Natural killer cell (primary cell): ENCODE measurements at places on chromosomes 11 and 22. TPM values are rescaled to one million over a fixed set of nuclear protein-coding genes. Genes with fewer than 3 reads are reported as not detected.

Gene CSNK2A3
- not detected for total RNA-seq

Gene FXYD6
- total RNA-seq: 0.90 TPM

Gene MACROD1
- total RNA-seq: 0.73 TPM

Gene SCGB1A1
- total RNA-seq: not detected

Gene ARRB1
- total RNA-seq: 174 TPM

Gene TUBA8
- total RNA-seq: 2.3 TPM

Gene CYB5R2
- 0.31 TPM for total RNA-seq

Gene TUBGCP6
- total RNA-seq: 118 TPM

GRCh38 chr11:72497731-72498130, 63.4 kb upstream of the CLPB start:
- DNase-seq: no peak

GRCh38 chr11:81245791-81246190, 1487.9 kb downstream of the FAM181B start:
- no peak for DNase-seq

- DNase-seq: no peak
Measured at GRCh38 chr11:75714211-75714610, 3.4 kb upstream of the MOGAT2 start.

GRCh38 chr11:64322925-64323260, 5.0 kb downstream of the PRDX5 start:
- DNase-seq: no peak

DNA sequence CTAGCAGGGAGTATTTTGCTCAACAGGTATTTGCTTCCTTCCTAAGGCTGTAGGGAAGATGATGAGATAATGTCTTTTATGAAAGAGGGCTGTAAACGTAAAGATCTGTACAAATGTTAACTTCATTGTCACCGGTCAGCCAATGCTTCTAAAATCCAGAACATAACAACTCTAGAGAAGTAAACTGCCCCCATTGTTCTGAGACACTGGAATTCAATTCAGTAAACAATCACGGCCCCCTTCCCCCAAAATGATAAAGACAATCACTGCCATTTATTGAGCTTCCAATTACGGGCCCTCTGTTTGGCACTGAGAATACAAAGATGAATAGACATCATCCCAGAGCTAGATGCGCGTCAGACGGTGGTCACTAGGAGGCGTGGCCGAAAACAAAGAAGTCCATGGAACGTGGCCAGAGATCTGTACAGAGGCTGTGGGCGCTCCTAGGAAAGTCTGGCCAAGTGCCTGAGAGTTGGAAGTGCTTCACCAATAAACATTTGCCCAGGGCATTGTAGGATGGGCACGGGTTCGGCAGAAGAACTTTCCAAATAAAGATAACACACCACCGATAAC, 576 bp downstream of the TMEM258 start:
- DNase-seq: peak; percentile 58

DNA sequence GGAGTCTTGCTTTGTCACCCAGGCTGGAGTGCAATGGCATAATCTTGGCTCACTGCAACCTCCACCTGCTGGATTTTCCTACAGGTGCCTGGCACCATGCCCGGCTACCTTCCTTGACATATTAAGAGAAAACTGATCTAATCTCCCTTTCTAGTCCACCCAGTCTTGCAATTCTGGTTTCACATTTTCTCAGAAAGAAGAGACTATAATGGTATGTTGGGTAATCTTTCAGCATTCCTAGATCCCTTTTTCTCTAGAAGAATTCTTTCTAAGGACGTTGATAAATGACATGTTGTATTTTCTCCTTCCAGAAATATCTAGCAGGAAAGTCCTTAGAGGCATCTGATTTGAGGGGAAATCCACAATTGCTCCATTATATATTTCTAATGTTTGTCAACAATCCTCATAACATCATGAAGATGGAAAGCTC, 10.4 kb upstream of the HSPA8 start:
- no peak for DNase-seq

- DNase-seq: no peak
Measured at GRCh38 chr11:34252651-34253050, 105.2 kb downstream of the ABTB2 start.

DNA sequence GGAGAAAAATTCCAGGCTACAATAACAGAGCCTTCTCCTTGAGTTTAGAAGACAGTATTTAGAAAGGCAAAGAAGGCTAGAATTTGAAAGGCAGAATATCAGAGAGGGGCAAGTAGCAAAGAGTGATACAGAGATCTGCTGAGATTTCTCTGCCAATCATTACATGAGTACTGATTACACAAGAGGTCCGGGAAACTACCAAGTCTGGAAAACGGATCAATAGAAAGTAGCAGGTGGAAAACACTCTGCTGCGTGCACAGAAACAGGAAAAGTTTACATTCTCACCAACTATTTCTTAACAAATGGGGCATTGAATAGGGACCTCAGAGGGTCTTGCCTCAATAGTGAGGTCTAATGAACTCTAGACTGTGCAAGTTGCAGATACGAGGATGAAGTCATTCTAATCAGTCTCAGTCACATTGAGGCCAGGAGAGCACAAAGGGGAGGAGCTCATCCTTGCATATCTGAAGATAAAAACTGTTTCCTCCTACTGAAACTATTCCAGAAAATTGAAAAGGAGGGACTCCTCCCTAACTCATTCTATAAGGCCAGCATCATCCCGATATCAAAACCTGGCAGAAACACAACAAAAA, 1099.2 kb downstream of the LRRC4C start:
- no peak for DNase-seq

DNA sequence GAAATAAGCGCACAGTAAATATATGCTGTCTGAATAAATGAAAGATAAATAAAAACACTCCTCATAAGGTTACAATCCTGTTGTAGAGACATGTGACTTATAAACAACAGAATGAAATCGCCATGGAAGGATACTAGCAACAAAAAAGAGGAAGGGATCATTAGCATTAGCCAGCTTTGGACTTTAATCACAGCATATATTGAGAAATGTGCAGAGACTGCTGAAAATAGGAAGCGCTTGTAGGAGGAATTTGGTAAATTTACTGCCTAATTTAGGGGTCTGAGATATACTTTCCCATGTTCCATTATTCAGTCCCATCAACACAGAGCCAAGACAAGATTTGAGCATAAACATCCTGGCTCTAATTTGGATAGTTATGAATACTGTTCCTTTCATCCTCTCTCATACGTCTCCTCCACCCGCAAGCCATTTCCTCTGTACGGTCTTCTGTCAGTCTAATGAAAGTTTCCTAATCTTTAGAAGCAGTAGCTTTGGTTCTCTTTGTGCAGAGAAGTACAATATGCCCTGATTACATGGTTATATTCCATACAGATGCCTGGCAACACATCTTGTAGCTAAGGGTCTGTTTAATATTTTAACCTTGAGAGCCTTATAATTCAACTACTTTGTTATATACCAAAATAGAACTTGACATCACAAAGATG, 37.1 kb upstream of the AKIP1 start:
- no peak for DNase-seq

DNA sequence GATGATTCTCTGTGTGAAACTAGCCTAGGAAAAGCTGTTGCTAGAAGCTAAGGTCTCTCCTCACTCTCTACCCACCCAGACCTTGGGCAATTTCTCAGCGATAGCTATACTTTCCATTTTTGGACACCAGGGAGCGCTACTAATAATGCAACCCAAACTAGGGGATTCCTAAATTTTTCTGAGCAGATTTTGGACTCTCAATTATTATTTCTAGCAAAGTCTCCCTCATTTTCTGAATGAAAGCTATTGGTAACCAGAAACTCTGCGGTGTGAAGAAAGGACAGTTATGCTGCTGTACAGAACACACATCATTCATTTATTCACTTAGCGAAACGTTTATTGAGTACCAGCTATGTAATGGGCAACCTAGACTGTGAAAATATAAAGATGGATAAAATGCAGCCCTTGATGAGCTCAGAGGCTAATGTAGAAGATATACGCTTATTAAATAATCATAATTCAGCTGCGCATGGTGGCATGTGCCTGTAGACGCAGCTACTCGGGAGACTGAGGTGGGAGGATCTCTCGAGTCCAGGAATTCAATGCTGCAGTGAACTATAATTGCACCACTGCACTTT, 6.1 kb upstream of the STIM1 start:
- no peak for DNase-seq

- no peak for DNase-seq
Measured at GRCh38 chr11:122634501-122634900, 21.0 kb upstream of the UBASH3B start.

DNA sequence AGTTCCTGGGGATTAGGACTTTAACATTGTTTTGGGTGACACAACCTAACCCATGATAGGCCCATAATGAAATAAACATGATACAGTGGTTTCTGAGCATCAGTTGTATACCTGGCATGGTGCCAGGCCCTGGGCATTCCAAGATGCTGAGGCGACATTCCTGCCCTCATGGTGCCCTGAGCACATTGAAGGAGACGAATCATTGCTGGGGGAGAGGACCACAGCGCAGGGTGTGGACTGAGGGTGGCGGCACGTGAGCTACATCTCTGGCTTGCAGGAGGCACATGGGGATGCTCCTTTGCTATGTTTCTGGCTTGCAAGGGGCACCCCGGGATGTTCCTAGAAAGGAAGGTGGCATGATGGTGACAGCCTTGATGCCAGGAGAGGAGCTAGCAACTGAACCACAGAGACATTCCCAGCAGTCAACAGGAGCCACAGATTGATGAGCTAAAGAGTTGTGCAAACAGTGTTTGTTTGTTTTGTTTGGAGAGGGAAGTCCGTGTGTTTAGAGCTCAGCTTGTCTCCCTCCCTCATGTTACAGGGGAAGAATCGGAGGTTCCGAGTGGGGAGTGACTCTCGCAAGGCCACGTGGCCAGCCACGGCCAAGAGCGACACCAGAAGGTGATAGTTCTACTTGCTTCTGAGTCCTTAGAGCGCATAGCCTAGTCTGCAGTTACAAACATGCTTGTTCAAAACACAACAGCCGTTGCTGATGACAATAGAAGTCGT, 106.4 kb downstream of the MIAT start:
- no peak for DNase-seq

GRCh38 chr22:49972163-49973017, 11.8 kb downstream of the PIM3 start:
- peak; percentile 24 for DNase-seq

DNA sequence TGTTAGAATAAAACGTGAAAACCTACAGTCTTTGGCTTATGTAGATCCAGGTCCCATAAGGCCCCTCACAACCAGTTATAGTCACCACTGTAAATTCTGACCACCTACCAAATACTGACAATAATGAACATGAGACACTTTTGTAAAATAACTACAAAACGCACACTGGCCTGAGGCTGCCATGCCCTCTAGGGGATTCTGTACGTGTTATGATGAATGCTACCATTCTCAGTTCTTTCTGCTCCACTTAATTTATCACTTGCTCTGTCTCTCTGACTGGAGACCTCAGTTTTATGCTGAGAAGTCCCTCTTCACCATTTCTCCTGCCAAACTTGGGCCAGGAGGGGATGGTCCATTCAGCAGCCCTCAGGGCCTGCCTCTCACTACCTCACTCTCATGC, 18.7 kb upstream of the TMPRSS5 start:
- DNase-seq: no peak

- no peak for DNase-seq
Measured at GRCh38 chr11:123719452-123719851, 22.0 kb downstream of the ZNF202 start.

GRCh38 chr11:121437018-121437685, 15.0 kb upstream of the SORL1 start:
- no peak for DNase-seq

DNA sequence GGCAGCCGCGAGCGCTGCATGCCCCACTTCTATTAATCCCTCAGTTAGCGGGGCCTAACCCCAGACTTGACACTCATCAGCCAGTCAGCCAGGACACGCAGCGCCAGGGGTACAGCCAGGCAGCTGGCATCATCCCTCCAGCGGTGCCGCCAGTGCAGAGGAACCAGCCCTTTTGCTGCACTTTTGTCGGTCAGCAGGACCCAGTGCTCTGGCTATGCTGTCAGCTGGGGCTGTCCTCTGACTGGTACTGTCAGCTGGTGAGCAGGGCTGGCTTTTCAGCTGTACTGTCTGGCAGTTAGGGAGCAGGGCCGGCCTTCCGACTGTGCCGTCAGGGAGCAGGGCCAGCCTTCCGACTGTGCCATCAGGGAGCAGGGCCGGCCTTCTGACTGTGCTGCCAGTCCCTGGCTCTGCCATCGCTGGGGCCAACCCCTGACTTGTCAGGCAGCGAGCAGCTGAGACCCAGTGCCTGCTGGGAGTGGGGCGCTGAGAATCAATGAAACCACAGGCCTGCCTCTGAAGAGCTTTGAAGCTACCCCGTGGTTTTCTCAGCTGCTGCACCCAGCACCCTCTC, 115.4 kb downstream of the KIAA1671 start:
- DNase-seq: peak; percentile 72

- DNase-seq: no peak
Measured at GRCh38 chr22:49381595-49382450, 445.9 kb downstream of the BRD1 start.

DNA sequence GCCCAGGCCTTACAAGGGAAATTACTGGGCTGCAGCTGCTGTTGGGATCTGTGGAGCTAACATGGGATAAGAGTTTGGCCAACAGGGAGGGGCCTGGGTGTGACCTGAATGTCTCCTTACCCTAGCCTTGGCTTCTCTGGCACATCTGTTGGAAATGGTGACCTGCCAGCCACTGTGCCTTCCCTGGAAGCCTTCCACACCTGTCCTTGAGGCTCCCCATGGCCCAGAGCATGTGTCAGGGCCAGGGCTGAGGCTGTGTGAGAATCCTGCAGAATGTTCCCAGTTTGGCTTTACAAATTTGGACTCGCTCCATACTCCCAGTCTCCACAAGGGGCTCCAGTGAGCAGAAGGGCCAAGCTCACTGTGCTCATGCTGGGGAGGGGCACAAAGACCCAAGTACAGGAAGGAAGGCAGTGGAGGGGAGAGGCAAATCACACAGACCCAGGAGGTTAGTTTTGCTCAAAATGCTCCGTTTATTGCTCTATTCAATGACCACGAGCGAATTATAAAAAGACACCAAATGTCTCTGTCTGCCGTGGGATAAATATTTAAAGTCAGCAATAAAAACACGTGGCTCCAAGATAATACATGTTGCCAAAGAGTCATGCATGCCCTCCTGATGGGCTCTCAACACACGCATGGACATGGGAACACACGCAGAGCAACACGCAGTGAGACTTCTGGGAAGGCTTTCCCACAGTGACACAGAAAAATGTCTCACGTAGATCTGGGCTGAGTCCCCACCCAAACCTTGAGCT, 1.7 kb upstream of the IGSF22 start:
- peak; percentile 77 for DNase-seq
